ENCODE measurements at places on chromosomes 6 and 20.
A peak's percentile ranks its signal among the peaks of the same experiment; 100 is the strongest.

DNA sequence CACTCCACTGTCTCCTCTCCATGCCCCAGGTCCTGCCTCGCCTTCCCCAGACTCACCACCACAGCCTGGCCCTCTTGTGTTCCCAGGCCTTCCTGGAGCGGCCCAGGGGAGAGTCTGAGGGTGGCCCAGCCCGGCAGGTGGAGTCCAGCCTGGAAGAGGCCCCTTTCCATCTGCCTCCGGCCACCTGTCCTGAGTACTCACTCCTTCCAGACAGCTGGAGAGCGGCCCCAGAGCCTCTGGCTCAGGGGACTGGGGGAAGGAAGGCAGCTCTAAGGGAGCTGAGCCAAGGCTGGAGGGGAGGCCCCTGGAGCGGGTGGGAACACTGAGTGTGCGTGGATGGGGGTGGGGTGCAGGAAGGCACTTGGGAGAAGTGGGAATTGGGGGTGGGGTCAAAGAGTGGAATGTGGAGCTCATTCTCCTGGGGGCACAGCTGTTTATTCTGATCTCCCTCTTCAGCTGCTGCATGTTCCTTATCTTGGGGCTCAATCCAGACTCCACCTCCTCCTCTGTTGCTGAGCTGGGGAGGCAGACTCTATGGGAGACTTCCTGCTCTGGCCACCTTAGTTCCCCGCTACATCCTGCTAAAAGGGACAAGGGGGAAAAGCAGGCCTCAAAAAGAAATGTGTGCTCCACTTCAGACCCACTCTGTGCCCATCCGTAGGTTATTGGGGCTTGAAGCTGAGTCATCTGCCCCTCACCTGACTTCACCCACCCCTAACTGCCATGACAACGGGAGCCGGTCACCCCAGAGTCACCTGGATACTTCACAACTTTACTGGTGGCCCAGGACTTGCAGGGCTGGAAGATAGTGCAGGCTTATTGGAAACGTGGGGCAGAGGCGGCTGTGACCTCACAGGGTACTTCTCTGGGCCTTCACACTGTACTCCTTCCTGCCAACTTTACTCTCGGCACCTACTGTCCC lies 19.5 kb upstream of the TAF8 start:
- peak; percentile 92 for DNase-seq

DNA sequence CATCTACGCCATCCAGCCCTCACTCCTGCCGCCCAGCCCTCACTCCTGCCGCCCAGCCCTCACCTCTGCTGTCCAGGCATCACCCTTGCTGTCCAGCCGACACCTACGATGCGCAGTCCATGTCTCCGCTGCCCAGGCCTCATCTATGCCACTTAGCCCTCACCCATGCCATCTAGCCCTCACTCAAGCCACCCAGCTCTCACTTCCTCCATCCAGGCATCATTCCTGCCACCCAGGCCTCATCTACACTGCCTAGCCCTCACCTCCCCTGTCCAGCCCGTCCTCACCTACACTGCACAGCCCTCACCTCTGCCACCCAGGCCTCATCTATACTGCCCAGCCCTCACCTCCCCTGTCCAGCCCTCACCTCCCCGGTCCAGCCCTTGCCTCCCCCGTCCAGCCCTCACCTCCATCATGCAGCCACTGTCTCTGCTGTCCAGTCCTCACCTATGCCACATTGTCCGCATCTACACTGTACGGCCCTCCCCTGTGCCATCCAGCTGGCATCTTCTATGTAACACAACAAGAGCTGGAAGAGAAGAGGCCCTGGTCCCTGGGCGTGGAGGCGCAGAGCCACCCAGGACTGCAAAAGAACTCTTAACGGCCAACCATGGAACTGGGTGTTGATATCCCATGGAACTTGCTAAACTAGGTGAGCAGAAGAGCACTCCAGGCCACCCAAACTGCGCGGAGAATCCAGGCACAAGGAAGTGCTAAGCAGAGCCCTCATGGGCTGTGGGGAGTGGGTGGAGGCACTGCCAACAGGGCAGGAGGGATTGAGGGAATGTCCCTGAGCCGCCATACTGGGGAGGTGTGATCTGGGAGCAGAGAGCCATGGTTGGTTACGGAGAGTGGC lies 31.0 kb downstream of the RNASET2 start:
- no peak for DNase-seq

- DNase-seq: no peak
These were observed 328.5 kb upstream of the PRDM1 start for GRCh38 chr6:105757512-105758200.

DNA sequence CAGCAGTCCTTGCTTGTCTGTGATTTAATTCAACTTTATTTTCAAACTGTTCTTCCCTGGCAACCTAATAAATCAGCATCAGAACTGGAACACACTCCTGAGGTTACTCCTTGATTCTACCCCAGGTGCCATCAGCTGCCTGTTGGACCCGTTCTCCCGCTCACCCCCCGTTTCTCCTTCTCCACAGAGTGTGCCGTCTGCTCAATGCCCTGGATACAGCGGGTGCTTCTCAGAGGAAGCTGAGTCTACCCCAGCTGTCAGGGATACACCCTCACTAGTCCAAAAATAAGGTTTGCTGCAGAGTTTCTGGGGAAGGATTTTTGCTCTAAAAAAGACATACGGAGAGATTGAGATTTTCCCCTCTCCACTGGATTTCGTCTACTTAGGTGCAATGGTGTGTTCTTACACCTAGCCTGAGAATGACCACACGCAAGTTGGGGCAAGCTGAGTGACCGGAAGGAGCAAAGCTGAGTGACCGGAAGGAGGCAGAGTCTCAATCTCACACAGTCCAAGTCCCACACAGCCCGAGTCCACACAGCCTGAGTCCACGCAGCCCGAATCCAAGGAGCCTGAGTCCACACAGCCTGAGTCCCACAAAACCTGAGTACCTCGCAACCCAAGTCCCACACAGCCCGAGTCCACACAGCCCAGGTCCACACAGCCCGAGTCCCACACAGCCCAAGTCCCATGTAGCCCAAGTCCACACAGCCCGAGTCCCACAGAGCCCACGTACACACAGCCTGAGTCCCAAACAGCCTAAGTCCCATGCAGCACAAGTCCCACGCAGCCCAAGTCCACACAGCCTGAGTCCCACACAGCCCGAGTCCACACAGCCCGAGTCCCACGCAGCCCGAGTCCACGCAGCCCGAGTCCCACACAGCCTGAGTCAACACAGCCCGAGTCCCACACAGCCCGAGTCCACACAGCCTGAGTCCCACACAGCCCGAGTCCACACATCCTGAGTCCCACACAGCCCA lies 58.6 kb upstream of the DACT2 start:
- DNase-seq: no peak

- peak; percentile 55 for DNase-seq
These were observed 329.8 kb downstream of the KIF16B start for GRCh38 chr20:16243470-16243869.

GRCh38 chr6:53918854-53919510 lies 124.2 kb downstream of the LRRC1 start:
- DNase-seq: no peak

DNA sequence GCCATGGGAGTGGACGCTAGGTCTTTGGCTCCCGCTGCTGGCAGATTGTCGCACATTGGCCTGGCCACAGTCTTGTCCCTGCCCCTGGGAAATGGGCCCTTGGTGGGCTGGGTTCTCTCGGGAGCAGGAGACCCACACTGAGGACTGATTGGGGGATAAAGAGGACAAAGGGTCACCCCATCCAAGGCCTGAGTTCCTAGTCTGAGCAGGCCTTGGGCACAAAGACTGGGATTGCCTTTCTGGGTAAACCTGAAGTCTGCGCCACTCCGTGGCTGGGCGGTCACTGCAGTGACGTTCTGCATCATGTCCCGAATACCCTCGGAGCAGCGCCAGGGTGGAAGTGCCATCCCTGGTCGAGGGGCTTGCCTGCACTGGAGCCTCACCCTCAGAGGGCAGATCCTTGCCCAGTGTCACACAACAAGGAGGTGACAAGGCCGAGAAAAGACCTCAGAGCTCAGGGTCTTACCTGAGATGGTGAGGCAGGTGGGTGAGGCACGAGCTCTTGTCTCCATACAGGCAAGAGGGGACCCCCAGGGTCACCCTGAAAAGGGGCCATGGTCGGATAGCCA lies 36.1 kb upstream of the ZBP1 start:
- no peak for DNase-seq

GRCh38 chr20:37727957-37728634 lies 34.3 kb downstream of the CTNNBL1 start:
- DNase-seq: no peak

DNA sequence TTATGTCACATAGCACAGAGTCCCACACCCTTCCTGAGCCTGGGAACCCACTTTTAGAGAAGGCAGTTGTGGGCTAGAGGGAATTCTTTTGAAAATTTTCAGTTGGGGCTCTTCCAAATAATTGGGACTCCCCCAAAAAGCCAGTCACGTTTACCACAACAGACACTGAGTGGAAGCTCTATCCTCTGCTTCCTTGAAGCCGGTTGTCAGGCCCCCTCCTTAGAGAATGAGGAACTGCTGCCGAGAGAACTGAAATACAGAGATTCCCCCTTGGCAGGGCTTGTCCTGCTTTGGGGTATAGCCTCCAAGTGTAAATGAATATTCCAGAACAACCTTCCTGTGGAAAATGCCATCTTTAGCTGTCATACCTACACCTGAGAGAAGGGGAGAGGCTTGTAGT lies 2.7 kb upstream of the JAG1 start:
- peak; percentile 22 for DNase-seq

DNA sequence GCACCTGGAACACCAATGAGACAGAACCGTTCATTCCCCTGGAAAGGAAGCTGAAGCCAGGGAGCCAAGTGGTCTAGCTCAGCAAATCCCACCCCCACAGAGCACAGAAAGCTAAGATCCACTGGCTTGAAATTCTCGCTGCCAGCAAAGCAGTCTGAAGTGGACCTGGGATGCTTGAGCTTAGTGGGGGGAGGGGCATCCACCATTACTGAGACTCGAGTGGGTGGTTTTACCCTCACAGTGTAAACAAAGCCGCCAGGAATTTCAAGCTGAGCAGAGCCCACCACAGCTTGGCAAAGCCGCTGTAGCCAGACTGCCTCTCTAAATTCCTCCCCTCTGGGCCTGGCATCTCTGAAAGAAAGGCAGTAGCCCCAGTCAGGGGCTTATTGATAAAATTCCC lies 53.1 kb downstream of the KIF16B start:
- DNase-seq: no peak

- no peak for DNase-seq
These were observed 527.0 kb upstream of the JARID2 start for GRCh38 chr6:14718861-14719260.

DNA sequence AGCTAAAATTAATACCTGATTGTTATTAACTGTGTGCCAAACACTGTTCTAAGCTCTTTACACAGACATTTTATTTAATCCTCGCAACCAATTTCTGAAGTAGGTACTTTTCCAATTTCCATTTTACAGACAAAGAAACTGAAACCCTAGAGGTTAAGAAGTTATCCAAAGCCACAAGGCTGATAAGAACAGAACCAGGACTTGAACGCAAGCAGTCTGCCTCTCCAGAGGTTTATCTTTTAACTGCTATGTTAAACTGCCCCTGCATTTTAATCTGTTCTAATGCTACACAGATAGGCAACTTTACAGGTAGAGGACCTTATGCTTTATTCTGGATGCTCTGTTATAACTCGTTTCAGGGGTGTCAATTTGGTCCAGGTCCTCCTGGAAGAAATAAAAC lies 118.2 kb downstream of the SLC16A10 start:
- DNase-seq: peak; percentile 60

DNA sequence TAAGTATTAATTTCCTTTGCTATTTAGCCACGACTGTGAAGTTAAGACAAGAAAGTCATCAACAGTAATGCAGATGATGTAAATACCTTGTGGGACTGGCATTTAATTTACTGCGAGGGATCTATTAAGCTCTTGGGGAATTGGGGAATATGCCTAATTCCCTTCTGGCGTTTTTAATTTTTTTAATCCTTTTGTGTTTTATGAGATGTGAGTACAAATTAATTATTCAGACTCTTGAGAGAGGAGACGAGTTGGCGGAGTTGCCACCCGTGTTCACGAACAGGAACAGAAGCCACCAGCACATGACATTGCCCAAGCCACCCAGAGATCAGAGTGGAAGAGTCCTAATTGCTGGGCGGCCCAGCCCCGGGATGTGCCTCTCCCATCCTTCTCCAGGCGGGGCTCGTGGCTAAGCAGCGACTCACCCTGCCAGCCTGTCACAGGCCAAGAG lies 533 bp upstream of the CRYBG1 start:
- no peak for DNase-seq

DNA sequence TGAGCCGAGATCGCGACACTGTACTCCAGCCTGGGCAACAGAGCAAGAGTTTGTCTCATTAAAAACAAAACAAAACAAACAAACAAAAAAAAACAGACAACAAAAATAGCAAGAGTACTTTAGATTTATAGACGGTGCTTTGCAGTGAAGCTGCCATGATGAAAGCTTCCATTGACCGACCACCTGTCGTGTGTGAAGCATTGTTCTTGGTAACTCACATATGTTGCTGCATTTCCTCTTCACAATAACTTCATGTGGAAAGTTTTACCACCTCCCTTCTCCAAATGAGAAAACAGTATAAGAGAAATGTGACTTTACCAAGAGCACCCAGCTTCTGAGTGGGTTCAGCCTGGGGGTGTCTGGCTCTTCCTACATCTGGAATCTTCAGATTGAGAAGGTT lies 56.4 kb upstream of the PTGIS start:
- no peak for DNase-seq

GRCh38 chr6:39951716-39952115 lies 17.5 kb upstream of the MOCS1 start:
- no peak for DNase-seq

GRCh38 chr20:62053465-62054196 lies 12.1 kb downstream of the TAF4 start:
- no peak for DNase-seq

GRCh38 chr6:168615837-168616236 lies 174.9 kb downstream of the SMOC2 start:
- no peak for DNase-seq

GRCh38 chr6:10963113-10963512 lies 76.3 kb downstream of the SYCP2L start:
- DNase-seq: no peak

DNA sequence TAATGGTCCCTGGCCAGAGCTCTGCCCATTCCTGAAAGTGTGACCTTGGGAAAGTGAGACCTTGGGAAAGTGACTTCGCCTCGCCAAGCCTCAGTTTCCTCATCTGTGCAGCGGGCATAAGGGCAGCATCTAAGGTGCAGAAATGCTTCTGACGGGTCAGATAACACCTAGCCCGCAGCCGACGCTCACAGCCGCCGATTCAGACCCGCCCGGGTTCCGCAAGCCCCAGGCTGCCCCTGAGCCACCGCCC lies 486 bp downstream of the FKBP1A start:
- DNase-seq: peak; percentile 62

DNA sequence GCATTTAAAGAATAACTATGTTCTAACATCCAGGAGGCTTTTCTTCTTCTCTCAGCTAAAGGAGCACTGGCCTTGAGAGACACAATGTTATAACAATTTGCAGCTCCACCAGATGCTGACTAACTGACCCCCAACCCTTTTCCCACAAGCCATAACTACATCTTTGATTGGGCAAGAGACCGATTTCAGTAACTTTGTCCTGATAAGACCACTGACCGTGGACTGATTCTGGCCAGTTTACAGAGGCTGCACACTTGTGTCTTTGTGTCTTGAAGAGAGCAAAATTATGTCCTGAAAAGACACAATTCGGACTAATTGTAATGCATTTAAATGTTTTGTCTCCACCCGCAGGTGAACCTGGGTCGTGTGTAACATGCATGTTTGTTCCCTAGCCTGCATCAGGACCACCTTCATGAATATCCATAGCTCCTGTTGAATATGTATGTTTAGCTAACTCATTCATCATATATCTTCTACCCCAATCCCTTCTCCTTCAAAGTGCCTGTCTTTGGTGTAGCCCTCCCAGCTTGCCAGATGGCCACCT lies 22.3 kb downstream of the ABRACL start:
- peak; percentile 32 for DNase-seq

- DNase-seq: no peak
These were observed 209.1 kb upstream of the CDYL start for GRCh38 chr6:4567141-4567540.

GRCh38 chr6:12776291-12776690 lies 59.7 kb downstream of the PHACTR1 start:
- no peak for DNase-seq
